CD8-positive, alpha-beta memory T cell (primary cell): ENCODE measurements at places on chromosomes 12 and 14.
A peak's percentile ranks its signal among the peaks of the same experiment; 100 is the strongest.

- no peak for DNase-seq
- no peaks in the 10 kb centered on the region for H3K36me3 ChIP-seq
- no peaks in the 10 kb centered on the region for H3K27me3 ChIP-seq
- peaks cover 14% of the 10 kb centered on the region for H3K4me1 ChIP-seq
- no peak overlapping the region for H3K27ac ChIP-seq
Measured at GRCh38 chr12:132554845-132555630, 55.3 kb downstream of the LRCOL1 start.

GRCh38 chr12:103852498-103852997 lies 11.5 kb upstream of the NT5DC3 start:
- no peaks in the 10 kb centered on the region for H3K27me3 ChIP-seq
- no peak overlapping the region for H3K4me3 ChIP-seq
- DNase-seq = no peak
- H3K27ac ChIP-seq = no peak overlapping the region

DNA sequence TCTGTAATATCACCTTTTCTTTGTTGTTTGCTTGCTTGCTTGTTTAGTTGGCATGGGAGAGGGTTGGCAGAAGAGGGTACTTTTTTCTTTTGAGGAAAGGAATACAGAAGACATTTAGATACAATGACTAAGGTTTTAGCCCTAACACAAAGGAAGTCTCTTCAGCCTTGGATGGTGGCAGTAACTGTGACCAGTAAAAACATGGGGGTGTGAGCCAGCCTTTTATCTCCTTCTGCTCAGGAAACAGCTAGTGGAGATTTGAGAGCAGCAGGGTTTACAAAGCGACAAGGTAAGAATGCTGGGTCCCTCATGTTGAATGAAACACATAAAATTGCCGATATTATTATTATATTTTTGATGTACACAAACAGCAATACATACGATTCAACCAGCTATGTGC lies 40.4 kb downstream of the SLC8A3 start:
- no peak for DNase-seq
- no peaks in the 10 kb centered on the region for H3K4me1 ChIP-seq
- H3K27ac ChIP-seq = no peak overlapping the region
- H3K27me3 ChIP-seq = no peaks in the 10 kb centered on the region

- H3K4me3 ChIP-seq = no peak overlapping the region
- H3K4me1 ChIP-seq = peaks cover 49% of the 10 kb centered on the region
- no peaks in the 10 kb centered on the region for H3K27me3 ChIP-seq
- H3K36me3 ChIP-seq = no peaks in the 10 kb centered on the region
- DNase-seq = peak; percentile 18
Measured at GRCh38 chr12:104669851-104670337, 213.1 kb downstream of the CHST11 start.

- no peak for DNase-seq
- no peak overlapping the region for H3K4me3 ChIP-seq
- H3K36me3 ChIP-seq = no peaks in the 10 kb centered on the region
- H3K27me3 ChIP-seq = no peaks in the 10 kb centered on the region
Measured at GRCh38 chr12:9036227-9036626, 46.9 kb downstream of the KLRG1 start.

GRCh38 chr12:2690348-2691005 lies 104.3 kb upstream of the FKBP4 start:
- DNase-seq = no peak
- peak overlapping the region; percentile 65 for H3K27ac ChIP-seq
- H3K27me3 ChIP-seq = no peaks in the 10 kb centered on the region
- no peaks in the 10 kb centered on the region for H3K36me3 ChIP-seq
- H3K4me1 ChIP-seq = peaks cover 26% of the 10 kb centered on the region

DNA sequence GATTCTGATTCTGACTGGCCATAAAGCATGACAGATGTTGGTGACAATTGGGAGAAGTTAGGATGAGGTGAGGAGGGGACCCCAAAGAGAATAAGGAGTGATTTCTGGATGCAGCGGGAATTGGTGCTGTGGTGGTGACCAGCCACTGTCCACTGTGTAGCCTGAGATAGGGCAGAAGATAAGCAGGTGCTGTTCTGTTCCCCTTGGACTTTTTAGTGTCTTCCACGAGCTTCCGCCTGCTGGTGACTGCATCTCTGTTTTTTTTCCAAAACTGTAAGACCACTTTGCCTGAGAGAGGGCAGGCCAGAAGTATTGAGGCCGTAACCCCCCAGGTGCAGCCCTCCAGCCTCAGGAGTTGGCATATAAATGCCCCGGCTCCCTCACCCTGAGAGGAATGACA lies 161.2 kb upstream of the MYL2 start:
- H3K27me3 ChIP-seq = no peaks in the 10 kb centered on the region
- no peaks in the 10 kb centered on the region for H3K4me1 ChIP-seq
- H3K27ac ChIP-seq = no peak overlapping the region
- no peaks in the 10 kb centered on the region for H3K36me3 ChIP-seq

DNA sequence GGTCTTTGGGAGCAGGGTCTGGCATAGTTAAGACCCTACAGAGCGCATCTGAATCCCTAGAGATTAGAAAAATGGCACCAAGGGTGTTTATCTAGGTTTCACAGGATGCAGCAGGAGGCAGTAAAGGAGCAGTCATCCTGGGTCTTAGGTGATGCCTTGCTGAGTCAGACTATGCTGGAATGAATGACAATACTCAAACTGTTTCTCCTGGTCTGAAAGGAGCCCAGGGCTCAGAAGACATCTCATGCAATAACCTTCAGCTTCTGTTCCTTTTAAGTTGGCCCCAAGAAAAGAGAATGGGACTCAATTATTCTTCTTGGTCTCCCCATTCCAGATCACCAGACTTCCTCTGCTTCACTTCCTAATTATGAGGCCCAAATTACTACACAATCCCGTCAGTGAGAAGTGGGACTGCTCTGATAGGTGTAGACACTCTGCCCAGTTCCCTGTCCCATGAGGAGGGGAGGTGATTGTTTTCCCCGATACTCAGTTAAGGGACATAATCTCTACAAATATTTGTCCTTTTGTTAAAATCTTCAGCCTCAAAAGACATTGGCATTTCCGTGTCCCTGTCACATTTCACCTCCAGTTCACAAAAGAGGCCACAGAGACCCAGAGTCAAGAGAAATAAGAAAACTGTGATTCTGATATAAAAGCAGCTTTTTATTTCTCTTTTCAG lies 14.8 kb upstream of the APOF start:
- no peaks in the 10 kb centered on the region for H3K27me3 ChIP-seq
- no peaks in the 10 kb centered on the region for H3K36me3 ChIP-seq
- peak overlapping the region; percentile 5 for H3K27ac ChIP-seq
- no peaks in the 10 kb centered on the region for H3K4me1 ChIP-seq

DNA sequence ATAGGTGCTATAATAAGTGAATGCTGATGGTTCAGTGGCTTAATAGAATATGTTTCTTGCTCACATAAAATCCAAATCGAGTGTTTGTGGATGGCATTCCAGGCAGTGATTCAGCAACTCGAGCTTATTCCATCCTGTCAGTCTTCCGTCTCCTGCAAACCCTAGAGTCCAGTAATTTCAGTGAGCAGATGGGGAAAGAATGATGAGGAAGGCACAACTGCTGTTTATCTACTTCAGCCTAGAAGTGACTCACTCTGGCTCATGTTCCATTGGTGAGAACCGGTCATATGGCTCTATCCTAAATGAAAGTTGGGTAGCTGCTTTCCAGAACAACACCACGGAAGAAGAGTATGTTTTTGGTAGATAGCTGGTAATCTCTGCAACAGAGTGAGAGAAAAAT lies 421.8 kb upstream of the PDE3A start:
- no peaks in the 10 kb centered on the region for H3K4me1 ChIP-seq
- H3K4me3 ChIP-seq = no peak overlapping the region
- H3K27ac ChIP-seq = no peak overlapping the region
- DNase-seq = no peak

DNA sequence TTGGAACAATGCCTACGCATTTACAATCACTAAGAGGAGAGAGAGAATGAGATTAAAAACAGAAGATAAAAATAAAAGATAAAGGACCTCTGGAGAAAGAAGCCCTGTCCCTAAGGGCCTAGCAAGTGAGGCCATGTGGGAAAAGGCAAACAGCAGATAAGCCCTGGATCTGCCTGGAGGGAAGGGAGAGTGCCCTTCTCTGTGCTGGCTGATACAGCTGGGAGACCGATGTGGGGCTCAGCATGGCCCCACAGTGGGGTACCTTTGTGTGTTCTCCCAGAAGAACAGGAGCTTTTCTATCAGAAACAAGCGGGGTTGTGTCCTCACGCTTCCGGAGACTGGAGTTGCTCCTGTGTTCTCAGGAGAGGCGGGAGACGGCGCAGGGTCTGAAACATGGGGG lies 59.9 kb downstream of the TMCC3 start:
- H3K36me3 ChIP-seq = no peaks in the 10 kb centered on the region
- no peaks in the 10 kb centered on the region for H3K4me1 ChIP-seq
- no peak for DNase-seq
- H3K27ac ChIP-seq = no peak overlapping the region
- no peak overlapping the region for H3K4me3 ChIP-seq
- H3K27me3 ChIP-seq = no peaks in the 10 kb centered on the region

DNA sequence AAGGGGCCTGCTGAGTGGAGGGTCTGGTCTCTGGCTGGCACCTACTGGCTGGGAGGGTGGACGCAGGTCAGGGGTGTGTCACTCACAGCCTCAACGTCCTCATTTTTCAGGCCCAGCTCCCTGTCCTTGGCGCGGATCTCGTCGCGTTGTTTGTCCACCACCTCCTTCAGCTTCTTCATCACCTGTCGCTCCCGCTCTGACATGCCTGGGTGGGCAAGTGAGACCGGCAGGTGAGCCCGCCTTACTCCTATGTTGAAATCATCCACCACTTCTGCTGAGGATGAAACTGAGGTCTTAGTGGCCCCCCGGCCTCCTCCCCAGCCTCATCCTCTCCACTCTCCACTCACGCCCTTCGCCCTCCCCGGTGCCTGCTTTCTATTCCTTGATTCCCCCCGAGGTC lies 34.2 kb downstream of the RILPL1 start:
- no peak overlapping the region for H3K27ac ChIP-seq
- H3K36me3 ChIP-seq = no peaks in the 10 kb centered on the region
- H3K4me3 ChIP-seq = no peak overlapping the region
- DNase-seq = no peak

GRCh38 chr14:104676694-104677511 lies 12.5 kb upstream of the INF2 start:
- peaks cover 20% of the 10 kb centered on the region for H3K4me1 ChIP-seq
- H3K27ac ChIP-seq = peak overlapping the region; percentile 43
- no peak for DNase-seq
- H3K36me3 ChIP-seq = no peaks in the 10 kb centered on the region
- H3K4me3 ChIP-seq = peak overlapping the region; percentile 67
